Myocyte (in vitro differentiated cells): ENCODE measurements at places on chromosomes 13 and 19.

- peak; percentile 70 for DNase-seq
These were observed 7.7 kb downstream of the EPS15L1 start for GRCh38 chr19:16463991-16464575.

DNA sequence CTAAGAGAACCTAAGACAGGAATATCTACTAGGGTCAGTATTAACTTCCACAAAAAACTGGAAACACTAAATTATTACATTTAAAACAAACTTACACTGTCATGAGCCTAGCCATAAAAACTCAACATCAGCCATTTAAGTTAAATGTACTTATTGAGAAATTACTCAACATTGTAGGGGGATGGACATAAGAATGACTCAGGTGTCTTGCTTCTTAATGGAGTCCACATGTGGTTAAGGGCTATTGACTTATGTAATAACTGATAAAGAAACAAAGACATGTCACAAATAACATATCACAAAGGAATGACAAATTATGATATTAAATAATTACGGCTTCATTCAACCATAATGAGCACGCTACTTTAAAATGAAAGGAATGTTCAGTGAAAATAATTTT is 36.2 kb downstream of the CLDN10 start:
- DNase-seq: no peak

GRCh38 chr13:110312339-110313031 is 5.4 kb downstream of the COL4A2 start:
- DNase-seq: peak; percentile 30

DNA sequence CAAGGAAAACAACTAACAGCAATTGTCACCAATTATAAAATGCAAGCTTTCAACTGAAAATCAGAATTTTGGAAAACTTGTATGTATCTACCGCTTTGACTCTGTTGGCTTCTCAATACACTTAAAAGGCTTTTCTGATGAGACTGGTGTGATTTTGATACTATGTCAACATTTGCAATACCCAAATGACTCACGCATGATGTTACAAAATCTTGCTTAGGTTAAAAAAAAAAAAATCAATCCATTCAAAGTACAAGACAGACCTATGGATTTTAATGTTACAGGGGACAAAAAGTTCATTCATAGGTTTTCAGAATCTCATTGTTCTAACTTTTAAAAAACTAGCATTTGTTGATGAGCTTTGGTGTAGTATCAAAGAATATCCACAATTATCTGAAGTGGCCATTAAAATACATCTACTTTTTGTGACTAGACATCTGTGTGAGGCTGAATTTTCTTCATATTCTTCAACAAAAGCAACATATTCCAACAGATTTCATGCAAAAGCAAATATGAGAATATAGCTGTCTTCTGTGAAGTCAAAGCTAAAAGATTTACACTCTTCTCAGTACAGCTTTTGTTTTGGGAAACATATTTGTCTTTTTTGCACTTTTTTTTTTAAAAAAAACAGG is 10.7 kb downstream of the ELF1 start:
- DNase-seq: no peak

- no peak for DNase-seq
These were observed 397.8 kb downstream of the FGF14 start for GRCh38 chr13:102003848-102004570.

DNA sequence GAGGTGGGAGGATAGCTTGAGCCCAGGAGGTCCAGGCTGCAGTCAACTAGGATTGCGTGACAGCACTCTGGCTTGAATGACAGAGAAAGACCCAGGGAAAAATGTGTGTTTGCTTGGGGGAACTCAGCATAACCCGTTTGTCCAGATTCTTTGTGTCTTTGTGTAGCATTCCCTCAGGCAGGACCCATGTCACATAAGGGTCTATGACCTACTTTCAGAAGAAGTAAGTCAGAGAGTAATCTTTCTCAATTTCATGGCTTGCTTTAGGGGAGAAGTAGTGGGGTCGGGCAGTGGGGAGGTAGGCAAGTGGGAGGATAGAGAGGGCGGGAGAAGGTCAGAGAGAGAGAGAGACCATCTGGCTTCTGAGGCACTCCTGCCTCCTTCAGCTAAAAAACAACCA is 11.9 kb upstream of the PSPC1 start:
- no peak for DNase-seq

DNA sequence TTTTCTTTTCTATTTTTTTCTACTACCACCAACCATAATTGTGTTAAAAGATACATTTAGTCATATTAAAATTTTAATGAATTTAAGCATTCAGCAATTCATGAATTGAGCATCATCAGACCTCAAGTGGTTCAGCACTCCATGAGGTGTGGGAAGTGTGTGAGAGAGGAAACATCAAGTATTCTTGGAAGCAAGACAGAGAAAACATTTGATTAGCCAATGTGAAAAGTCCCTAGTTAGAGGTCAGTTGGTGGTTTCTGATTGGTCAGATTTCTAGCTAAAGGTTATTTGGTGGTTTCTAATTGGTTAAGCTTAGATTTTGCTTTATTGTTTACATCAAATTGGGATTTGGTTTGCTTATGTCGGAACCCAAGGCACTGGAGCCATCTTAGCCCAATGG is 134.7 kb downstream of the KLF5 start:
- no peak for DNase-seq

DNA sequence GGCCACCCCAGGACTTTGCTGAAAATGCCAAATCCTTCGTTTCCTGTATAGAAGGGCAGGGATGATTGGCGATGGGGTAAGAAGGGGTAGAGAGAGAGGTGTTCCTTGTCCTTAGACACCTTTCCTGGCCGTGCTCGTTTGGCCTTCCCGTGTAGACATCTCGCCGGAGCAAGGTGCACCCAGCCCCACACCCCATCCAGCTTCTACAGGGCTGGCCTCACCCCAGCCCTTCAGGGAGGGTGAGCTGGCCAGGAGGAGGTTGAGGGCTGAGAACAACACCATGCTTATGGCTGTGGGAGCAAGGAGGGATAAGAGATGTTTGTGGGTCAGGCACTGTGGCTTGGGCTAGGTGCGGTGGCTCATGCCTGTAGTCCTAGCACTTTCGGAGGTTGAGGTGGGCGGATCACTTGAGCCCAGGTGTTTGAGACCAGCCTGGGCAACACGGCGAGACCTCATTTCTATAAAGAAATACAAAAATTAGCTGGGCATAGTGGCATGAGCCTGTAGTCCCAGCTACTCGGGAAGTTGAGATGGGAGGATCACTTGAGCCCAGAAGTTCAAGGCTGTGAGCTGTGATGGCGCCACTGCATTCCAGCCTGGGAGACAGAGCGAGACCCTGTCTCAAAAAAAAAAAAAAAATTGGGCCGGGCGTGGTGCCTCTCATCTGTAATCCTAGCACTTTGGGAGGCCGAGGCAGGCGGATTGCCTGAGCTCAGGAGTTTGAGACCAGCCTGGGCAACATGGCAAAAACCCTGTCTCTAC is 15.5 kb downstream of the SMARCA4 start:
- DNase-seq: no peak

- peak; percentile 39 for DNase-seq
These were observed 8.3 kb downstream of the CACTIN start for GRCh38 chr19:3618144-3618810.

GRCh38 chr19:40395956-40396355 is 6.0 kb upstream of the HIPK4 start:
- no peak for DNase-seq

GRCh38 chr13:32087955-32088747 is 56.6 kb downstream of the FRY start:
- no peak for DNase-seq

GRCh38 chr19:18007044-18007916 is 690 bp upstream of the ARRDC2 start:
- peak; percentile 75 for DNase-seq

DNA sequence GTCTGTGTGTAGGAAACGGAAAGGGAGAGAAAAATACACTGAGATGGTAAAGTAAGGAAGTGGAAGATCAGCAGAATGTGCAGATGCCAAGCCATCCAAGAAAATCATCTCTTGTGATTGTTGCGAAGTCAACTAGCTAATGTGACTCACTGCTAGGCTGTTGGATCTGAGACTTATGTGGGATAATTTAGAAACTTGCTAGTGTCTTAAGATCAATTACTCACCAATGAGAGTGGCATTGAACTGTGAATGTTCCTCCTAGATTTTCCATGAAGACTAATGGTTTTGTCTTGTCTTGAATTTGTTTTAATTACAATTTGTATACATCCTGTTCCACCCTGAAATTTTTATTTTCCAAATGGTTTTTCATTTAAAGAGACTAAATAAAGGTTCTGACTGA is 771.6 kb downstream of the EFNB2 start:
- DNase-seq: no peak

- DNase-seq: no peak
These were observed 62.0 kb downstream of the ABCC4 start for GRCh38 chr13:95239283-95239682.

DNA sequence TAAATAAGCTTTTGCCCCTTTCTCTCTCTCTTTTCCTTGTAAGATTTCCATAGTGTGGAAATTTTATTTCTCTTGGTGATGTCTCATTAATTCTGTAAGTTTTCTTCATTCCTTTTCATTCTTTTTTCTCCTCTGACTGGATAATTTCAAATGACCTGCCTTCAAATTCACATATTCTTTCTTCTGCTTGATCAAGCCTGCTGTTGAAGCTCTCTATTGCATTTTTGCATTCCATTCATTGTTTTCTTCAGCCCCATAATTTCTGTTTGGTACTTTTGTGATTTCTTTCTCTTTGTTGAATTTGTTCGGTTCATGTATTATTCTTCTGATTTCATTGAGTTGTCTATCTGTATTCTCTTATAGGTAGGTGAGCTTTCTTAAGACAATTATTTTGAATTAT is 42.2 kb upstream of the ZNF507 start:
- no peak for DNase-seq

GRCh38 chr13:42046448-42046847 is 2.0 kb upstream of the DGKH start:
- no peak for DNase-seq
